ENCODE measurements at places on chromosomes 1 and 21.

- DNase-seq, result no peak
Measured at GRCh38 chr1:3788756-3789420, 7.4 kb downstream of the LRRC47 start.

- no peak for DNase-seq
Measured at GRCh38 chr1:153490272-153491051, 30.0 kb upstream of the S100A7 start.

DNA sequence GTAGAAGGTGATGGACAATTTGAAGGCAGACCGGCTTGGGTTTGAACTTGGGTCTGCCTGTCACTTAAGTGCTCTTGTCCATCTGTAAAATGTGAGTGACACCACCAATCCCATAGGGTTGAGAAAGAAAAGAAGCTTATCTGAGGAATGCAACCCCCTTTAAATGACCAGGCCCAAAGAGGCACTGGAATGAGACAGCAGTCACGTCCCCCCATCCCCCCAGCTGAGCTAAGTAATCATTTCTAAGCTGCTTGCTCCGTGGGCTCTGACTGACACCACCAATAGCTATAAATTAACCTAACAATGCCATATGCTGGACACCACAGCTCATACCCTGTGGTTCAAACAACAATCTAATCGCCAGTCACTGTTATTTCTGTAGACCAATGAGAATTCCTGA is 15.1 kb downstream of the LCA5L start:
- DNase-seq, result no peak

DNA sequence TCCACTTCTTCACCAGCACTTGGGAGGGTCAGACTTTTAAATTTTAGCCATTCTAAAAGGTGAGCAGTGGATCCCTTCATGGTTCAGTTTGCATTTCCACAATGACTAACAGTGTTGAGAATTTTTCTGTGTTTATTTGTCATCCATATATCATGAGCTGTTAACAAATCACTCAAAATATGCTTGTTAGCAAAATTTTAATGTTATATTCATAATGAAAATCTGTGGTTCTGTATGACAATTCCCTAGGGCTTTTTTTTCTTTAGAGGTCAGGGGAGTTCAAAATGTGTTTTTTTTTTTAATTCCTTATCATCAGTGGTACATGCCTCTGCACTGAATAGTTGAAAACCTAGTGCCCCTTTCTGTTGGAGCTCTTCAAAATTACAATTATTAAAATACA is 682.2 kb upstream of the ADGRL2 start:
- no peak for DNase-seq

DNA sequence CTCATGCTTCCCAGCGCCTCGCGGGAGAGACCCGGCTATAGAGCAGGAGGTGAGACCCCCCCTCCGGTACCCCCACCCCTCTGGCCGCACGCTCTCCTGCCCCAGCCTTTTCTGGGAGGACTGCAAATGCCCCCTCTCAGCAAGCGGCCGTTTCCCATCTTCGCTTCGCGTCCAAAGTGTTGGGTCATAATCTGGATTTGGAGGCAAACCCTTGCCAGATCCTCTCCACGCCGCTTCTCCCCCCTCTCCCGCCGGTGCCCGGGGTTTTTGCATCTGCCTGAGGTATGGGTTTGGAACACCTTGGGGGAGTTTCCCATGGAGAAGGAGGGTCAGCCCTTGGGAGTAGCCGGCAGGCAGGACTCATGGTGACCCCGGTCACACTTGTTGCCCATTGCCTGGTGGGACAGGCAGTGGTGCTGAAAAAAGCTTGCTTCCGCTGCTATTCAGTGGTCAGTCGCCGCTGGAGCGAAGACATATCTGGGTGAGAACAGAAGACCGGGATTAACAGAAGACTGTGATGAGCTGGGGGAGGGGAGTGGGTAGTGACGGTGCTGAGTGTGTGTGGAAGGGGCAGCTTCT is 935 bp downstream of the KCNK2 start:
- no peak for DNase-seq

Data from hematopoietic multipotent progenitor cell treated with erythropoietin and hydrocortisone succinate and interleukin-3 and kit ligand, for 8 days (in vitro differentiated cells).